PC-9 (cell line): ENCODE measurements at places on chromosomes 7 and 10. TPM values are rescaled to one million over a fixed set of nuclear protein-coding genes. Genes with fewer than 3 reads are reported as not detected.

DNA sequence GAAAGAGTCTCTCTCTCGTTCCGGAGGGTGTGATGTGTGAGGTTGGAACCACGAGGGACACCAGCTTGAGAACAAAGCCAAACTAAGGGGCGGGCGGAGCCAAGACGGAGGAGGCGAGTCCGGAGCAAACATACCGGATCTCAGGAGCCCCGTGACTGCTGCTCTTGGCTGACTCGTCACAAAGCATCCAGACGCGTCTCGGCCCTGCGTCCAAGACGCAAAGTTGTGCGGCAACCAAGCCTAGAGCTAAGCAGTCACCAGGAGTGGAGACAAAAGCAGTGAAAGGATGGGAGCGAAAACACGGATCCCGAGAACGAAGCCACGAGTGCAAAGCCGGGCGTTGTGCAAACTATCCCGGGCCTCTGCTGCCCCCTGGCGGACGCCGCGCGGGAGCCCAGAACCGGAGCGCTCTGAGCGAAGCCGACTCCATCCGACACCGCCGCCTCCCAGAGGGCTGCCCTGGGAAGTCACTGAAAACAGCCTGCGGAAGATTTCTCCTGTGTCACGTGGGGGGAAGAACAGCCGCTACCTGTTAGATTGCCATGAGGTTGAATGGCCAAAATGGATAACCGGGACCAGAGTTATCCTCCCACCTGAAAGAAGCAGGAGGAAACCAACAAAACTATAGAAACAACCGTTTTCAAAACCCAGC lies 46.4 kb upstream of the TMEM72 start:
- DNase-seq, result no peak

GRCh38 chr7:155848691-155849669 lies 36.7 kb upstream of the SHH start:
- DNase-seq, result no peak

The SHTN1 gene
- total RNA-seq, result 24.5 and 33.6 TPM in 2 replicates

The CHRM2 gene
- total RNA-seq, result 0.17 TPM in 1 of 2 replicates, not detected in the other

The TFAM gene
- total RNA-seq, result 80.6 and 87.1 TPM in 2 replicates

- DNase-seq, result no peak
Measured at GRCh38 chr7:158394936-158395335, 192.7 kb downstream of the PTPRN2 start.

GRCh38 chr7:43915907-43916306 lies 9.5 kb upstream of the URGCP start:
- no peak for DNase-seq

The KNDC1 gene
- 1.2 and 1.7 TPM in 2 replicates for total RNA-seq

DNA sequence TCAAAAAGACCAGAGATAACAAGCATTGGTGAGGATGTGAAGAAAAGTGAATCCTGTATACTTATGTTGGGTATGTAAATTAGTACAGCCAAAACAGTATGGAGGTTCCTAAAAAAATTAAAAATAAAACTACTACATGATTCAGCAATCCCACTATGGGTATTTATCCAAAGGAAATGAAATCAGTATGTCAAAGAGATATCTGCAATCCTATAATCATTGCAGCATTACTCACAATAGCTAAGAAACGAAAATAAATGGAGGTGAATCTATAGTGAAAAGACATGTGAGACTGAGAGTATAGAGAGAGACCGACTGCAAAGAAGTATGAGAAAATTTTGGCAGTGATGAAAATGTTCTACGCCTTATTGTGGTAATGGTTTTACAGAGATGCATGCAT lies 139.2 kb upstream of the TMEM168 start:
- DNase-seq, result no peak

The CBX3 gene
- 282 and 308 TPM in 2 replicates for total RNA-seq
